ENCODE measurements at places on chromosomes 1 and 21.

DNA sequence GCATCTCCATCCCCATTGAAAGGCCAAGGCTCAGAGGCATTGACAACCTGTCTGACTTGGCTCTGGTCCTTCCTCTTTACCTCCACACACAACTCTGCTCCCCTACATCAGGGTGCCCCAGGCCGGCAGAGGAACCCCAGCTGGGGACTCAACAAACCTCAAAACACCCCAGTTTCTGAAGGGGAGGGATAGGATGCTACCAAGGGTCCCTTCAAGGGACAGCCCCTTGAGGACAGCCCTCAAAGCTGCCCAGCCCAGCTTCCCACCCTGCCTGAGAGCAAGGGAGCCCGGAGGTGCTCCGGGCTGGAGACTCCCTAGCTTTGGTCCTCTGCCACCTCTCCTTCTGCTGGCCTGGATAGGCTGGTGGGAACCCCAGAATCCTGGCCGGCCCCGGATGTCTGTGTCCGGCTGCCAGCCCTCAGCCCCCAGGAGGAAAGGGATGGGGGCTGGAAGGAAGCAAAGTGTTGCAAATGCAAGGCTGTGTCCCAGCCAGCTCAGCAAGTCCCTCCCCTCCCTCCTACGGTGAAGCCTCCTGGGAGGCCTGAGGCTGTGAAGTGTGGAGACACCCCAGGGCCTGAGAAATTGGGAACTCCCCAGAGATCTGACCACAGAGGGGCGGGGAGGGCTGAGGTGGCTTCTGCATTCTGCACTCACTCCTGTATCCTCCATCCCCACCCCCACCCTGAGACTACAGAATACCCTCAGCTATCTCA, 1.1 kb upstream of the MARCKSL1 start:
- DNase-seq: no peak

DNA sequence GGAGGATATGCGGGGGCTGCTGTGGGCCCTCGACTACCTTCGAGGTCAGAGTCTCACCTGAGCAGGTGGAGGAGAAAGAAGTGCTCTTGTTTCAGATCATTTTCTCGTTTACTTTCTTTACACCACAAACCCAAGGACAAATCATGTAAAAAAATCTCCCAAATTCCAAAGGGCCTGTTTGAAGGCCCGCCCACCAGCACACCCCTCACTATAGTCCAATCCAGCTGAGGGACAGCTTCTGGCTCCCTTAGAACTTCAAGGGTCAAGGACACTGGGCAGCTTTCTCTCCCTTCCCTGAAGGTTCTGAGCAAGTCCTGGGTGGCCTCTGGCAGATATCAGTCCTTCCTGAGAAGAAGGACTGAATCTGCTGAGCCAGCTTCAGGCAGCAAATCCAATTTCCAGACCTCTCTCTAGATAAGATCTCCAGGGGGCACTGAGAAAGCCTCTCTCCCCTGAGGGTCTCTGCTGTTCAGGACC, 5.5 kb downstream of the STK40 start:
- no peak for DNase-seq

- DNase-seq: no peak
Measured at GRCh38 chr1:243351337-243351736, 95.5 kb downstream of the SDCCAG8 start.

- no peak for DNase-seq
Measured at GRCh38 chr1:148309940-148310500, 157.9 kb upstream of the NBPF11 start.

- no peak for DNase-seq
Measured at GRCh38 chr1:8529901-8530300, 212.0 kb downstream of the SLC45A1 start.

GRCh38 chr1:185053204-185053603, 7.8 kb downstream of the RNF2 start:
- DNase-seq: no peak

GRCh38 chr1:61654067-61654466, 70.9 kb downstream of the TM2D1 start:
- no peak for DNase-seq

DNA sequence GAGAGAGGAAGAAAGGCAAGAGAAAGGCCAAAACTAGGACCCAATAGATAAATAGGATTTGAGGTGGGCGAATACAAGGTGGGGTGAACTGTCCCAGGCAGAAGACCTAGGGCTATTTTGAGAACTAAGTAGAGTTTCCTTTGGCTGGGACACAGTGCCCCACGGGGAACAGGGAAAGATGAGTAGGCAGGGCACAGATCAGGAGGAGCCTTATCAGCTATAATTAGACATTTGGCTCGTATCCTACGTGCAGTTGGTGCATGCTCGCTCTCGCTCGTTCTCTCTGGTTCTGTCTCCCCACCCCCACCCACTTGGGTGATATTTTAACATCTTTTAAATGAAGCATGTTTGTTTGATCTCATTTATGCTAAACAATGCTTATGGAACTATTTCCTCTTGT, 235.0 kb upstream of the JUN start:
- no peak for DNase-seq

- no peak for DNase-seq
Measured at GRCh38 chr1:57248830-57249229, 175.0 kb downstream of the DAB1 start.

- no peak for DNase-seq
Measured at GRCh38 chr1:180609643-180610555, 21.9 kb upstream of the XPR1 start.

DNA sequence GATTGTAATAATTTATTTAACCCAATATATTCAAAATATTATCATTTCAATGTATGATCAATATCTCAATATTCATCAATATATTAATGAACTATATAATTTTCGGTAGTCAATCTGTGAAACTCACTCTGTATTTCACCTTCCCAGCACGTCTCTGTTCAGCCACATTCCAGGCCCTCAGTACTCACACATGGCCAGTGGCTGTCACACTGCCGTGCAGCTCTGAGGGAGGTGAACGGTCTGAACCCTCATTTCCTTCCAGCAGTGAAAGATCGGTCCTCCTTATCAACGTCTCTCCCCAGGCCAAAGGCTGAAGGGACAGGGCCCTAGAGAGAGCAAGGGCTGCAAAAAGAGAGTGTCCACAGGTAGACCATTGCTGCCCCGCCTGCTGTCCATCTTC, 39.5 kb upstream of the ZNF124 start:
- DNase-seq: no peak

GRCh38 chr1:243428617-243429342, 172.9 kb downstream of the SDCCAG8 start:
- no peak for DNase-seq

DNA sequence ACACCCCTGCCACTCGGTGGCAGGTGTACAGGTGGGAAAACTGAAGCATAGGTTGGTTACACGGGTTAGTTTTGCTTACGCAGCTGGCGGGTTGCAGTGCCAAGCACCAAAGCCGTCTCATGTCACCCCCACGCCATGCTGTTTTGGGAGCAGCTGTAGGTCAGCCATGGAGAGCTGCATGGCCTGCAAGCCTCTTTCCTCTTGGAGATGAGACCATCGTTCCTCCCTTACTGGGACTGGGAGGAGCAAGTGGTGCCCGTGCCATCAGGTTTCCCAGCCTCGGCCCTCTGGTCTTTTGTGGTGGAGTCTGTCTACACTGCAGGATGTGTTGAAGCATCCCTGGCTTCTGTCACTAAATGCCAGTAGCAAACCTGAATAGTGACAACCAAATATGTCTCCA, 46.9 kb downstream of the AJAP1 start:
- no peak for DNase-seq

DNA sequence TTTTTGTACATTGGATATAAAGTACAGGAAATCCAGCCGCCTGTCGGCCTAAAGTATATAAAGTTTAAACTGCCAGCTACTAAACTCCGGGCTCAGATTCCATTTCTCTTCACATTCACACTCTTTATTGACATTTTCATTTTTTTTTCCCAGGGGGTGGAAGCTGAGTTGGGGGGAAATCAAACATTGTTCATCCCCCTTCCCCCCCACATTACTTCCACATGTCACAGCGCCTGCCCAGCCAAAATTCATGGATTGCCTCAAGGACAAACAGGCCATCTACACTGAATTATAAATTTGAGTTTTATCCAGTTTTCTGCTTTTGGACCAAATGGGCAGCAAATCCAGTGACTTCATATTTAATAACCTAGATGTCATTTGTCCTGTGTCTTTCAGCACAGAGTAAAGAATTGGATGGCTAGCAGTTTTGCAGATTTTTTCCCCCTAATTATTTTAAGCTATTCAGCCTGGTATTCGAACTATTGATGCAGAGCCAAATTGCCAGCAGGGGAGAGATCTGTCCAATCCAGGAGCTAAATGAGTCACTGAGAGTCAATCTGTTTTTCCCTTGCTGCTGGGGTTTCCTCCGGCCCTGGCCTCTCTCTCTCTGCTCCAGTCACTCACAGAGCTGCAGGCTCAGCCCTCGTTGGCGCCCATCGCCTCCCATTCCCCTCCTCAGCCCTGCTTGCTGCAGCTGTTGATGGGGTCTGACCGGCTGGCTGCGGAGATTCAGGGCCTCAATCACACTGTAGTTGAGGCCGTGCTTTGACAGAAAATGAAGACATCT, 98.0 kb downstream of the LMO4 start:
- no peak for DNase-seq

DNA sequence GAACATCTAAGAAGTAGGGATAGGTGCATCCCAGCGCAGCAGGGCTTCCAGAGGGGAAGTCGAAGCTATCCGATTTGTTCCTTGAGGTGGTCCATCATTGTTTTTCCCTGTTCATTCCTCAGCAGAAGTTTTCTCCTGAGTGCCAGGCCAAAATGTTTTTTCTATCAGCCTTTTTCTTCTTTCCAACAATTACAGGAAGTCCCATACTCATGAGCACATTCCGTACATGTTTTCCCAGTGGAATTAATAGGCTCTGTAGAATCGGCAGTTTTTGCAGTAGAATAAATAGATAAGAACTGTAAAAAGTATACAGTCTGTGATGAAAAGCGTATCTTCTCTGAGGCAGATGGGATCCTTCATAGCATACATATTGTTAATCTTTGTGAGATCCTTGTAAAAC, 24.8 kb downstream of the CD101 start:
- DNase-seq: peak; percentile 34

- no peak for DNase-seq
Measured at GRCh38 chr1:117580436-117580835, 25.4 kb upstream of the TENT5C start.

GRCh38 chr1:171472183-171472647, 13.1 kb upstream of the PRRC2C start:
- DNase-seq: no peak

- no peak for DNase-seq
Measured at GRCh38 chr1:240869071-240869470, 257.1 kb upstream of the GREM2 start.

DNA sequence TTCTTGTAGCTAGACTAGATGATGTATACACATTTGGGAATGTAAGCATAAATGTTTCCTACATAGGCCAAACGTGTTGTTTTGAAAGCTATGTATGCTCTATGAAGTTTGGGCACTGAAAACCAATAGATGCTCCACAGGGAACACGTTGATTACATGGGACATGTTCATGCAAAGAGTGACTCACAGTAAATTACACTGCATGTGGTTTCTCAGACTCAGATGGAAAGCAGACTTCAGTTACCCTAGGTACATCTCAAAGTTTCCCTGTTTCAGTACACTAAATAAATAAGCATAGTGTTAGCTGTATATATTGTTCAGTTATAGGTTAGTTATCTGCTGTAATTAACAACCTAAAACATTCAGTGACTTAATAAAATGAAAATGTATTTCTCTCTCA, 301.9 kb upstream of the RUNX1 start:
- DNase-seq: no peak

DNA sequence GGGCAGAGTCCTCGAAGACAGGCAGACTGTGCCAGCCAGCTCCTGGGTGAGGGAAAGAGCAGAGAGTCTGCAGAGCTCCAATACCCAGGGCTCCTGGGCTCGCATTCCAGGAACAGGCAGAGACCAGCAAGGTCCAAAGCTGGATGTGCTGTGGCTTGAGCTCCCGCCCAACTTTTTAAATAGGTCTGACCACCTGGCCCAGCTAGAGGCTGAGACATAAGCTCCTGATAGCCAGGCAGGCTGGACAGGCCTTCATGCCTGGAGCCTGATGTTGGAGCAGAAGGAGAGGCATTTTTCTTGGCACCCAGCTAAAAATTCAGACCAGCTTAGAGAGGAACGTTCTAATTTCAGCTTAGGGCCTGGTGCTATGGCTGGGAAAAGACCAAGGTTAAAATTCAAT, 178.4 kb upstream of the TMEM51 start:
- no peak for DNase-seq

DNA sequence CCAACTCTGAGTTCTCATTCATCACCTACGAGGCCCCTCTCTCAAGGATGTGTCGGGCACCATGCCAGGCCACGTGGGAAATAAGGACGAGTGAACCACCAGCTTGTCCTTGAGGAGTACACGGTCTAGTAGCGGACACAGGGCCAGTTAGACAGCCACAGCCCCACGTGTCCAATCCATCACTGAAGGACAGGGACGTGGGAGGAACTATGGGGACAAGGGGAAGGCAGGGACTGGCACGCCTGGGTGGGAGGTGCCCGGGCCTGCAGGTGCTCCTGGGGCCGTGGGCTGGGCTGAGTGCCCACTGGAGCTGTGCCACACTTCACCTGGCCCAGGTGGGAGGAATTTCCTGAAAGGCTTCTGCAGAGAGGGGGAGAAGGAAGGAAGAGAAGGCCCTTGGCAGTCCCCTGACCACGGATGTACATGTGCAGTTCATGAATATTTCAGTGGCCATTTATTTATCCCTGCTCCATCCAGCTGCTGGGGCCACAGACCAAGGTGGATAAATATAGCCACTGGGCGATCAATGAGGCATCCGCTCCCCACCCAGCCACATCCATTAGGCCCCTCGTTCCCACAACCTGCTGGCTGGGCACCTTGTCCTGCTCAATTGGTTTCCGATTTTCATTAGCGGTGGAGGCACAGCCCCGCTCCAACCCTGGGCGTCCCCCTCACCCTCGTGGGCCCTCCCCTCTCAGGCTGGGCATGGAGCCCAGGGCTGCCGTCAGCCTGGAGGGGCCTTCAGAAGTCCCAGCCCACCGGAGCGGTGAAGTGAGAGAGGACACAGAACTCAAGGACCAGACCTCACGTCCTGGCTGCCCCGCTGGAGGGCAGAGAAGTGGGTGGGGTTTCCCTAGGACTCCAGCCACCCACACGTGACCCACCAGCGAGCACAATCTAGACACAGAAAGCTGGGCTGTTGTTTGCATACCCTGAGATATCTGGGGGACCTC, 59.5 kb downstream of the CASZ1 start:
- no peak for DNase-seq

GRCh38 chr1:221440658-221441057, 301.2 kb downstream of the DUSP10 start:
- no peak for DNase-seq

DNA sequence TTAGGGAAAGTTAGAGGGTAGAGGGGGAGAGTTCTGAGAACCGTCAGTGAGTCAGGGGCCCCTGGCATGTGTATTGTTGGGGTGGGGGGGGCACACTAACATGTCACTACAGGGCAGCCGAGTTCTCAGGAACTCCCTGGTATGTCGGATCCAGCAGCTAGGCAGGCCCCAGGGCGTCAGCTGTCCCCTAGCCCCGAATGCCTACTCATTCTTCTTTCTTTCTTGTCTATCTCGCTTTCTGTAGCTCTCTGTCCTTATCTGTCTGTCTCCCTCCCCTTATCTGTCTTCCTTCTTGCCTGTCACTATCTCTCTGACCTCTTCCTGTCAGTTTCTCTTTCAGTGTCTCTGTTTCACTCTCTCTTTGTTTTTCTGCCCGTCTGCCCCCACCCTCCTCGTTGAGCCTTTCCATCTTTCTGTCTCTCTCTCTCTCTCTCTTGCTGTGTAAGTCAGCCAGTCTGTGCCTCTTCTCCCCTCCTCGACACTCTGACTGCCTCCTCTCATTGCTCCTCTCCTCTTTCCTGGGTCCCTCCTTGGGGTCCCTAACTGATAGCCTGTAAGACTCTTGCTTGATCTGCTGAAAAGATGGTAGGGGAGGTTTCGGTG, 2.4 kb downstream of the NTRK1 start:
- no peak for DNase-seq

Data from LNCaP clone FGC (cell line).